ENCODE measurements at places on chromosomes 12 and 14.

- no peak for DNase-seq
These were observed 40.9 kb downstream of the FOXG1 start for GRCh38 chr14:28807518-28807917.

DNA sequence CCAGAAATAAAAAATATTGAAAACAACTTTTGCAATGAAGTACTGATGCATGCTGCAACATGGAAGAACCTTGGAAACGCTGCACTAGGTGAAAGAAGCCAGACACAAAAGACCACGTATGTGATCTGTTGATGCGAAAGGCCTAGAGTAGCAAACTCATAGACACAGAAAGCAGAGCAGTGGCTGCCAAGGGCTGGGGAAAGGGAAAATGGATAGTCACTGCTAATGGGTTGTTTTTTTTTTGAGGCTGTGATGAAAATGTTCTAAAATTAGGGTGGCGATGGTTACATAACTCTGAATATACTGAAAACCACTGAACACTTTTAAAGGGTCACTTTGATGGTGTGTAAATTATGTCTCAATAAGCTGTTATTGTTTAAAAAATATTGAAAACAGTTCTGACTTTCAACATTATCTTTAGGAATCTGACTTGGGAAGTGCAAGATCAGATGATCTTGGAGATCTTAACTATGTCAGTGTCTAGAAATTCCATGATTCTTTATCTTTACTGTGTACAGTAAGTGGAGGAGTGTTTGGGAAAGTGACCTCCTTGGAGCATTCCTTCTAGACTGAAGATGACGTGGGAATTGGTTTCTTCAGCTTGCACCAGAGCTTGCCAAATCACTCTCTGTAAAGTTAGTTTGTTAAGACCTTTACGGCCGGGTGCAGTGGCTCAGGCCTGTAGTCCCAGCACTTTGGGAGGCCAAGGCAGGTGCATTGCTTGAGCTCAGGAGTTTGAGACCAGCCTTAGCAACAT lies 12.4 kb downstream of the MLXIP start:
- DNase-seq, result no peak

DNA sequence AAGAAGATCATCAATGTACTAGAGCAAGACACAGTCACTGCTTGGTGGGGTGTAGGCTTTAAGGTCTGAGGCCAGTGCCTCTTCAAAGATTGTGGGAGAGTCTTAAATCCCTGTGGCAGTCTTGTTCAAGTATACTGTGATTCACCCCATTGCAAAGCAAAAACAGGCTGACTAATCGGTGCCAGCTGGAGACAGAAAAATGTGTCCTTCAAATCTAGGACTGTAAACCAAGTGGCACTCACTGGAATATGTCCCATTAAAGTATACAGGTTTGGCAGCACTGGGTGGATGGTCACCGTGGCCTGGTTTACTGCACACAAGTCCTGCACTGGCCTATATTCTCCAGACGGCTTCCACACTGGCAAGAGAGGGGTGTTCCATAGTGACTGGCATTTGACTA lies 1315.3 kb downstream of the TMEM121 start:
- no peak for DNase-seq

DNA sequence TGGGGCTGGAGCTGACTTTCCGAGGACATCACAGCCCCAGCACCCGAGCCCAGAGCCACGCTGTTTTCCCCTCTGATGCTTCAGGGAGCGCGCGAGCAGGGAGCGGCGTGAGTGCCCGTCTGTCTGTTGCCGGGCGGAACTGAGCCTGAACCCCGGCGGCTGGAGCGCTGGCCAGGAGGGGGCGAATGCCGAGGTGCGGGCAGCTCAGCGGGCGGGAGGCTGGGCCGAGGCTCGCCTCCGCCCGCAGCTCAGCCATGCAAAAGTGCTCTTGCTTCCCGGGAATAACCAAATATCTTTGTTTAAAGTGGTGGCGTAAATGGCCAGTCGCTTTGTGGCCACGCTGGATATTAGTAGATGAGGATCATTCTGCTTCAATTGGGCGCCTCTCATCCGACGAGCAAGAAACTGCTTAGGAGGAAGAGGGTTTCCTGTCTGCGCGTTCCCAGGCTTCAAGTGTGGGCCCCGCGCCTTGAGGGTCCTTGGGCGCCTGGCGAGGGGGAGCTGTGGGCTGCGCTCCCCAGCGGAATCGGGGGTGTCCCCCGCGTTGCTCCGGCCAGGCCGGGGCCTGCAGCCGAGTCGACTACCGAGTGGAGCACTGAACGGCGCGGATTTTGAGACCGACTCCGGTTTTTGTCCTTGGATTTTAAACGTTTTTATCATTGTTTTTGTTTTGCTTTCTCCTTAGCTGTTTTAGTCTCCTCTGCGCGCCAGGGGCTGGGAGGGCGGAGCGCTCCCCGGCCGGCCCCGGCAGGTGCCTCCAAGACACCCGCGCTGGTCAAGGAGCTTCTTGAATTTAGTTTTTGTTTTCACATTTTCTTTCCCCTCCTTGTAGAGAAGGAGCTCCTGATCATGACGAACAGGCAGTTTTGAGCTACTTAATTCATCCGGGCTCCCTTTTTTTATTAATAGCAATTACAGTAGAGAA lies 831 bp upstream of the NKX2-1 start:
- peak; percentile 7 for DNase-seq

DNA sequence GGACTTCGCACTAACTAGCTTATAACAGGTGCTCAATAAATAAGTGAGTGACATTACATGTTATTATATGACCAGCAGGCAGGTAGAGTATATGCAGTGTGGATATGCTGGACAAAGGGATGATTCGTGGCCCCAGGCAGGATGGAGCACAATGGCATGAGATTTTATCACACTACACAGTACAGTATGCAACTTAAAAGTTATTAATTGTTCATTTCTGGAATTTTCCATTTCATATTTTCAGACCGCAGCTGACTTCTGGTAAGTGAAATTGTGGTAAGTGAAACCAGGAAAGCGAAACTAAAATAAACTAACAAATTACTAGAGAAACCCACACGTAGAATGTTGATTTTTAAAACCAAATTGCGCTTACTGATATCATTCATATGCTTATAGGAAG lies 3.3 kb downstream of the PARP11 start:
- DNase-seq, result no peak

DNA sequence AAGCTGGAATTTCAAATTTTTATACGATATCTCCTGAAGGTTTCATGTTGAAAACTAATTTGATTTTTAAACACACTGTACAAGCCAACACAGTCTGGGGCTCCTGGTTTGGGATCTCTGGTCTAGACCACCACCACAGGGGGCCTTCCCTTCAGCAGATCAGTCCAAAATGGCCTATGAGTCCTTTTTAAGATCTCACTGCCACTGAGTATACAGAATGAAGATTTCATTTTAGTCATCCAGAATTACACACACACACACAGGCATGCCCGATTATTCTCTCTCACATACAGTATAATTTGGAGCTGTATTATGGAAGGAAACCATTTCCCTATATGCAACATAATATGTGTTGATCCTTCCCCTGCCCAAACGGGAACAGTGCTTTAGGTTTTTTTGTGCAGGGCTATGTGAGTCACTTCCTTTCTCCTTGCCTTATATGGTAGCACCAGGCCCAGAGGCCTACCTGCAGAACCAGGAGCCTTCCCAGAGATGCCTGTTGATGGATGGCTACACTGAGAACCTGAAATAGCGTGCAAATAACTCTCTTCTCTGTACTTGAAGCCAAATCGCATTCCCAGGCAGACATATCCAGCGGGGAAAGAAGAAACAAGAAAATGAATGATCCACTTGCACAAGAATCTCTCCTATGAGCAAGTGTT lies 28.1 kb upstream of the WNK1 start:
- no peak for DNase-seq

DNA sequence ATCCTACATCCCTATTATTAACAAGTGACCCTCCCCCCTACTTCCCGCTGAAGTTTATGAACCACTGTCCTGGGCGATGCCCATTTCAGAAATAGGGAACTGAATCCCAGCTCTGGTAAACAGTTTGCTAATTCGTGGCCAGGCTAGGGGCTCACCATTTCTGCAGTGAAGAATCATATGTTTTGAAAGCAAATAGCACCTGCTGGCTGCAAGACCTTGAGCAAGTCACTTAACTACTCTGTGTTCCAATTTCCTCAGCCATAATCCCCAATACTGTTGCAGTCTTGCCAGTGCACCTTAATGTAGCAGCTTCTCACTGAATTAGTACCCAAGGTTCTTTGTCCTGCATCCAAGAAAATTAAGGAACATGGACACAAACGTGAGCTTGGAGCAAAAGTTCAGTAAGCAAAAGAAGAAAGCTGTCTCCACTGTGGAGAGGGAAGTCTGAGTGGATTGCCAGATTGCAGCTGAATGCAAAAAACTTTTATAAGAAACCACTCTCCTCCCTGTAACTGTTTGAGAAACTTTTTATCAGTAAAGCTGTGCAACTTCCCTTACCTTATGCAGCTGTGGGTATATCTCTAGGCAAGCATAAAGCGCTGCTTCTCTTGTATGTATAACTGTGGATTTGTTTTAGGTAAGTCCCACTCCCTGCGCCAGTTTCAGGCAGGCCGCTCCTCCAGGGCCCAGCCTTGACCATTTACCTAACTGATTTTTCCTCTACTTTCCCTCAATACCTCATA lies 824 bp downstream of the OAS1 start:
- DNase-seq, result peak; percentile 82

DNA sequence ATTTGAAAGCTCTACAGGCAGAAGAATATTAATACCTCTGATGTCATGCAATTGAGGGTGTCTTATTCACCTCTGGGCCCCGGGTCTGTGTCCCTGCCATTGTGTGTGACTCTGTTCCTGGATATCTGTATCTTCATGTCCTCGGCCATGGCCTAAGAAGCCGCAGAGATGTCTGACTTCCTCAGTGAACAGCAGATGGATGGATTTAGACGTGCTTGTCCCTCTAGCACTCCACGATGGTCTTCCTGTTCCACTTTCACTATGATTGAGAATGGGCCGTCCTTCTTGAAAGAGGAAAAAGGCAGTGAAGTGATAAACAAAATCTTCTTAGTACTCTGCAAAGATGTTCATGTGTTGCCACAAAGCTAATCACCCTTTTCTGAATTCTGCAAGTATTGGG lies 217.4 kb downstream of the SLC41A2 start:
- DNase-seq, result no peak
